Activated gamma-delta T cell treated with Interleukin-2 at 50 U/mL for 16 hours (primary cell): ENCODE measurements at places on chromosomes 12 and 14.

DNA sequence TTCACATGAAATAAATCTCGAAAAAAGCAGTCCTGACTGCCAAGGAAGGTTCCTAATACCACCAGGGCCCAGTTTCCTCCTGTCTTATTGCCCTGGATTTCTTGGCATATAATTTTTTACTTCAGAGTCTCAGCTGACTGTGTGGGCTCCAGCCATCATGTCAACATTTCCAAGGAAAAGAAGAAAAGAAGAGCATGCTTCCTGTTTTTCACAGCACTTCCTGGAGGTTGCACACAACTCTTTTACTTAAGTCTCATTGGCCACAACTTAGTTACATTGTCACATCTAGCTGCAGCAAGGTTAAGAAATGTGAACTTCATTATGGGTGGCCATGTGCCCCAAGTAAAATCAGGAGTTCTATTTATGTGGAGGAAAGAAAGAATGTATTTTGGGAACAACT lies 24.3 kb downstream of the DACT1 start:
- DNase-seq: no peak

GRCh38 chr14:89428173-89428523 lies 11.1 kb upstream of the FOXN3 start:
- DNase-seq: no peak

- no peak for DNase-seq
Measured at GRCh38 chr12:110565894-110566871, 16.9 kb downstream of the PPTC7 start.

- DNase-seq: no peak
Measured at GRCh38 chr12:91423693-91424050, 241.1 kb upstream of the DCN start.

- DNase-seq: no peak
Measured at GRCh38 chr12:128381541-128381940, 114.6 kb downstream of the TMEM132C start.

DNA sequence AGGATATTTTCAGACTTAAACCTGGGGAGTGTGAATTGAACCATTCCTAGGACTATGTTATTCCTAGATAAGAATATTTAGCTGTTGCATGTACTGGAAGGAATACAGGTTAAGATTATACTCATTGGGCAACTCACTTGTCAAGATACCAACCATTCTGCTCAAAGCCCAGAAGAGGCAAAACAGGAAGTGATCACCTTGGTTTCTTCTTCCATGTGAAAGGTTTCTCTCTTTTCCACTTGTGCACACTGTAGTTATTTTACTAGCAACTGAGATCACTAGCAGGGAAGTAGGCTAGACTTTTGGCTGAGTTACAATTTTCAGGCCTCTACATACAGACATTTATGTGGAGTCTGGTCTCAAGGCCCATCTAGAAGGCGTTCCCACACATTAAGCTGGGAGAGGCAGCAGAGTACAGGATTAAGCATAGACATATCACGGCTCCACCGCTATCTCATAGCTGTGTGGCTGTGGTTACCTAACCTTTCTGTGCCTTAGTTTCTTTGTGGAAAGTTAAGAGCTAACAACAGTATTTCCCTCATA lies 83.9 kb upstream of the FERMT2 start:
- no peak for DNase-seq

DNA sequence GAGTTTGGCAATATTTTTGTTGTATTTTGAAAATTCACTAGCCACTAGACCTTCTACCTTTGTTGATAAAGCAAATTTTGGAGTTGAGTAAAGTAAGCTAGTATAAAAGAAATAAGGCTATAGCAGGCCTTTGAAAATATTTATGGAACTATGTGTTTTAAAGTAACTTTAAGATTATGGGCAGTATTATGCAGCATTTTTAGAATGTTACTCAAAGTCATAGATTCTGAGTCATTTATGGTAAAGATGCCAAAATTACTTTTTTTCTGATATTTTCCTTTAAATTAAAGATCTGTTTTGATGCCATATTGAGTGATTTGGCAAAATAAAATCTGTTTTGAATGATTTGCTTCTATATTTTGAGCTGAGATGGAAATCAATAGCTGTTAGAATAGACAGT lies 57.2 kb downstream of the SYNE2 start:
- no peak for DNase-seq

- DNase-seq: no peak
Measured at GRCh38 chr12:60494244-60494643, 898.4 kb downstream of the SLC16A7 start.

DNA sequence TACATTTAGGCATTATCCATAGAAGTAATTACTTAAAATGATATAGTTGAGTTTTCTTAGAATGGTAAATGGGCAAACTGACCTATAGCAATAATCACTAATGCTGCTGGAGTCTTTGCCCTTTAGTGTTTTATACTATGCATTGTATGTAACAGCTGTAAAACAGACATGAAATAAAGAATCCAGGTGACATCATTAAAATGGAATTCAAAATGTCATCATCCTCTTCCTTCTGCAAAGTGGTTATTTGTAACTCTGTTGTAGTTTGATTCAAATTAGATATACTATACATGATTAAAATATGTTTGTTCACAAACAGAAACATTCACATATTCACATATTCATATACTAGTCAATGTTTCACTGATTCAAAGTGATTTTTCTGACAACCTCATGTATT lies 598.8 kb downstream of the SLC16A7 start:
- no peak for DNase-seq

- no peak for DNase-seq
Measured at GRCh38 chr12:3622822-3623690, 129.9 kb downstream of the CRACR2A start.

DNA sequence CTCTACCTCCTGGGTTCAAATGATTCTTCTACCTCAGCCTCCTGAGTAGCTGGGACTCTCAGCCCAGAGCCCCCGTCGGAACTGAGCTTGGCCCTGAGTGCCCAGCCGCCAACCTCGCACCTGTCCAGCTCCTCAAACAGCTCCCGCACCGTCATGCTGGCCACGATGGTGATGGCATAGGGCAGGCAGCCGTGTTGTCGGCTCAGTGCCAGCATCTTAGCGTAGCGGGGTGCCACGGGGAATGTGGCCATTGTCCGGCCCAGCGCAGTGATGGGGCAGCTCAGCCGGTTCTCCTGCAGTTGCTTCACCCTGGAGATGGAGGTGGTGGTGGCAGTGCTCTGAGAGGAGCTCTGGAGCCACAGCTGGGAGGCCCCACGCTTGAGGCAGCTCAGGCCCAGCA lies 32.4 kb downstream of the DHX37 start:
- DNase-seq: no peak

GRCh38 chr12:62005615-62006014 lies 254.6 kb upstream of the USP15 start:
- no peak for DNase-seq

DNA sequence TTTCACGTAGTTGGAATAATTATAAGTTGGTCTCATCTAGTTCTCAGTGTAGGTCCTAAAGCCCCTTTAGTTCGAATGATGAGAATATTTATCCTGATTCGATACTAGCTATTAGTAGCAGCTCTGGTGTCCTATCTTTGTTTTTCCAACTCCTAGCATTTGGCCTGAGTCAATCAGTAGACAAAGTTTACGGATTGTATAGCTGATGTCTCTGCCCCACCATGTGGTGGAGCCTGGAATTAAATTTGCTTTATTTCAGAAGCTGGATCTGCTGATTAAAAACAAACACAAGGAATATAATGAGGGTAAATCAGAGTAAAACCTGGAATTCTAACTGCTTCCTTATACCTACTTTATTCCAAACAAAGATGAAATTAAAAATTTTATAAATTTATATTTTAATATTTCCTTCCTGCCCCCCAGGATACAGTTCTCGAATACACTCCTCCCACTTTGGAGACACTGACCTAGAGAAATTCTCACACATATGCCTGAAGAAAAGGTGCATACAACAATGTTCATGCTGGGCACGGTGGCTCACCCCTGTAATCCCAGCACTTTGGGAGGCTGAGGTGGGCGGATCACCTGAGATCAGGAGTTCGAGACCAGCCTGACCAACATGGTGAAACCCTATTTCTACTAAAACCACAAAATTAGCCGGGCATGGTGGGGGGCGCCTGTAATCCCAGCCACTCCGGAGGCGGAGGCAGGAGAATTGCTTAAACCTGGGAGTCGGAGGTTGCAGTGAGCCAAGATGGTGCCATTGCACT lies 7.6 kb upstream of the BRMS1L start:
- no peak for DNase-seq

DNA sequence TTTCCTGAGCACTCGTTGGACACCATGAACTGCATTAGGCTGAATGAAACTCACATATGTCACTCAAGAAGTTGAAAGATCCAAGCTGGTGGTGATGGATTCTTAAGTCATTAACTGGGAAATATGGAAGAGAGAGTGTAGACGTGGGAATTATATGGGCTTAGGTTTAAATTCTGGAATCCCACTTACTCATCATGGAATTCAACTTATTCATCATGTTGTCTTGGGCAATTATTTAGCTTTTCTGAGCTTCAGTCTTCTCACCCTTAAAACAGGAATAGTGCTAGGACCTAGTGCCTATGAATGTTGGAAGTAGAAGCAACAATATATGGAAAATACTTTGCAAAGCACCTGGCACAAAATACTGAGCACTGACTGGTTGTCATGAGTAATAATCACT lies 292.4 kb upstream of the TBX3 start:
- DNase-seq: no peak

DNA sequence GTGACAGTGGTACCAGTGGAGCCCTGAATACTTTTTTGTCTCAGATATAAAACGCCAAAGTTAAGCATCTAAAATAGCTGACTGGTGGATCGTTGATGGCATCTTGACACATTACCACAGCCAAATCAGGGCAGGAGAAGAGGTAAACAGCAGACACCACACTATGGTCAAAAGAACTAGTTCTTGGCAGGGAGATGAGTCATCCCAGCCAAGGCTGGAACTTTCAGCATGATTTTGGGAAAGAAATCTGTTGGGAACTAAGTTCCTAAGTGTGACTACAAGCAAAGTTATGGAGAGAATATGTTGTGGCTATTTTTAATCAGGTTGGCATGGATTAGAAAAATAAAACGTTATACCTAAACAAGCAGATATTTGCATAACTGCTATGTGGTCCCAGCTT lies 36.9 kb downstream of the LGR5 start:
- no peak for DNase-seq

DNA sequence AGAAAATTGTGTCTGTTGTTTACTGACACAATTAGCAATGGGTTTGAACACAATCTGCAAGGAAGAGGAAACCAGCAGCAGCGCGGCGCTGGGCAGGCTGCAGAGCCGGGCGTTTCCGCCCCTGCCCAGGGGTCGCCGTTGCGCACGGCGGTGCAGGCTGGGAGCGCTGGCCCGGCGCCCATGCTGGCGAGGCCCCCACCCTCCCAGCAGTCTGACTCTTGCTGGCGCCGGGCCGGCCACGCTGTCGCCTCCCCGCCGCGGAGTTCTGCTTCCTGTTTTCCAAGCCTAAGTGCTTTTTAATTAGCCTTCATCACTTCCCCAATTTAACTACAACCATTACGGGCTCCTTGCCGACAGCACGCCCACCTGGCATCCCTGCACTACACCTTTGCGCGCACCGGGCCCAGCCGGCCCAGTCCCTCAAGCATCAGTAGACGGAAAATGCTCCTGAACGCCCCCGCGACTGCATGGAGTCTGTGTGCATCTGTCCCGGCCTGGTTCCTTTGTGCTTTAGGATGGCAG lies 212.1 kb downstream of the GXYLT1 start:
- DNase-seq: no peak

- DNase-seq: no peak
Measured at GRCh38 chr14:40218282-40218941, 786.2 kb upstream of the FBXO33 start.

DNA sequence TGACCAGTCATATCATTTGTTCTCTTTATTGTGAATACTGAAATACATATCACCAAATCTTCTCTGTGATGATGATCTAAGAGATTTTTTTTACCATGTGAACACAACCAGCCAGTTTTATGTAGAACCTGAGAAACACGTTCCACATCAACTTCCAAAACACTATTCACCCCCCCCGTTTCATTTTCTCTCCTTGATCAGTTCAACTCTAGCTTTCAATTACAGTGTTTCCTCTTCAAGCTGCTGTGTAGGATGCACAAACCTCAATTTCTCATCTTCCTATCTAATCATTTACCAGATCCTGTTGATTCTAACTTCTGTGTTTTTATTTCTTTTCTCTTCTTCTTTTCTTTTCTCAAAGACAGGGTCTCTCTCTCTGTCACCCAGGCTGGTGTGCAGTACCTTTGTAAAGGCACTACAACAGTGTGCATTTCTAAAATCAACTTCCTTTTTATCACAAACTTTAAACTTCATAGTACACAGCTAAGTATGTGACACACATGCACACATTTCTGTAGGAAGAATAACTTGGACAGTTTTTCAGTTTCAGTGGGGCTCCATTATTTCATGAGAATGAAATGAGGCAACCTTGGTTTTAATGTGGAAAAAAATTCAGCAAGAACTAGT lies 149.9 kb upstream of the FBXO33 start:
- DNase-seq: no peak

DNA sequence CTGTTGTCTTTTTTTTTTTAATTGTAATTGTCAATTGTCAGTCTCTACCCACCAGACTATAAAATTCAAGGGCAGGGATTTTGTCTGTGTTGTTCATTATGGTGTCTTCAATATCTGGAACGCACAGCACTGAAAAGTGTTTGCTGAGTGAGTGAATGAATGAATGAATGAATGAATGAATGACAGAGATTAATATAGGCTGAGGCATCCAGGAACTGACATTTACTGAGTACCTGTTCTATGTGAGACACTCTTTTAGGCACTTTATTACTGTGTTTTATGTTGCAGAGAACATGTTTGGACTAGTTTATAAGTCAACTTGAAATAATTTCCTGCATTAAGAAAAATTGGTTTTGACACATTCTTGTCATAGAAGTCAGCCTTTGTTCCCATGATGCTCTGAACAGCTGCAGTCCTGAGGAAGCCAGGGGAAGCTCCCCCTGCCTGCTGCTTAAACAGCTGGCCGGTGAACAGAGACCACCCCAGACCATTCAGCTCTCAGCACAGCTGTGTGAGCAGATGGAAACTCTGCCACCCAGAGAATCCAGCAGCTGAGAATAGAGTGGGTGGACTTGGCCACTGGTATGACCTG lies 160.7 kb upstream of the CCND2 start:
- no peak for DNase-seq

- no peak for DNase-seq
Measured at GRCh38 chr14:34460841-34461240, 1.2 kb downstream of the SPTSSA start.

DNA sequence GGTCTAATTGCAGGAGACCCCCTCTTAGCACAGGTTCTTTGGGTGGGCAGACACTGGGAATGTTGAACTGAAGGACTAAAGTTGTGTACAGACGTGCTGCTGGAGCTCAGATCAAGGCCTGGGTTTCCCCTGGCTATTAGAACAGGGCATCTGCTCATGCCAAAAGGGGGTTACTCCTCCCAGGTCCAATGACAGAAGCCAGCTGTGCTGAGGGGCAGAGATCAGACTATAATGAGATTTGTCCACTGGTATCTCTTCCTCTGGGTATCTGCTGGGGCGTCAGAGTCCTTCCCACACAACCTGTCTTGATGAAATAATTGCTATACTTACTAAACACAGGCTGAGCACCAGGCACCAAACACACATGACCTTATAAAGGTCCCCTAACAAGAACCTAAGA lies 42.6 kb downstream of the LTBP2 start:
- DNase-seq: no peak

GRCh38 chr14:24093901-24094840 lies at the start of gene PCK2:
PCK2 (plus strand) TSS chr14:24094311; CDS start chr14:24094406, 95 bp downstream.
- peak; percentile 69 for DNase-seq
